Aortic smooth muscle cell (primary cell): ENCODE measurements at places on chromosomes 5 and 9. TPM values are rescaled to one million over a fixed set of nuclear protein-coding genes. Genes with fewer than 3 reads are reported as not detected.

RASGEF1C gene
- not detected in 2 replicates for total RNA-seq

SNCAIP gene
- 0.93 and 1.5 TPM in 2 replicates for total RNA-seq

PCDHGA2 gene
- 1.7 and 2.5 TPM in 2 replicates for total RNA-seq

TXNDC8 gene
- total RNA-seq, result not detected in 2 replicates

DAB2IP gene
- total RNA-seq, result 25.6 and 36.7 TPM in 2 replicates

PTPN3 gene
- total RNA-seq, result 6.8 and 12.7 TPM in 2 replicates

LRRC26 gene
- not detected in 2 replicates for total RNA-seq

ADRB2 gene
- total RNA-seq, result 3.7 and 6.2 TPM in 2 replicates

KIAA1191 gene
- 52.0 and 59.7 TPM in 2 replicates for total RNA-seq

TMC1 gene
- total RNA-seq, result 0.53 and 0.93 TPM in 2 replicates

MLANA gene
- total RNA-seq, result not detected in 2 replicates

AGXT2 gene
- total RNA-seq, result not detected in 2 replicates

RALGPS1 gene
- 2.4 and 3.2 TPM in 2 replicates for total RNA-seq

FOXI1 gene
- total RNA-seq, result not detected in 2 replicates

FREM1 gene
- 0.13 and 0.56 TPM in 2 replicates for total RNA-seq

SH2D3C gene
- total RNA-seq, result 1.1 and 2.0 TPM in 2 replicates
